ENCODE measurements at places on chromosomes 1 and 21.
A peak's percentile ranks its signal among the peaks of the same experiment; 100 is the strongest.

- DNase-seq = no peak
Observed at GRCh38 chr1:174877208-174877673, 122.5 kb upstream of the CACYBP start.

- no peak for DNase-seq
Observed at GRCh38 chr1:116794804-116795481, 40.7 kb downstream of the CD2 start.

GRCh38 chr21:46183910-46184624, at the start of gene SPATC1L:
TSS of gene SPATC1L (minus strand) at chr21:46184459. CDS start at chr21:46182816, 1,643 bp downstream.
- DNase-seq = peak; percentile 14

GRCh38 chr1:3978990-3979325, 78.9 kb upstream of the C1orf174 start:
- no peak for DNase-seq

- DNase-seq = no peak
Observed at GRCh38 chr1:224737353-224737727, 121.2 kb downstream of the CNIH3 start.

DNA sequence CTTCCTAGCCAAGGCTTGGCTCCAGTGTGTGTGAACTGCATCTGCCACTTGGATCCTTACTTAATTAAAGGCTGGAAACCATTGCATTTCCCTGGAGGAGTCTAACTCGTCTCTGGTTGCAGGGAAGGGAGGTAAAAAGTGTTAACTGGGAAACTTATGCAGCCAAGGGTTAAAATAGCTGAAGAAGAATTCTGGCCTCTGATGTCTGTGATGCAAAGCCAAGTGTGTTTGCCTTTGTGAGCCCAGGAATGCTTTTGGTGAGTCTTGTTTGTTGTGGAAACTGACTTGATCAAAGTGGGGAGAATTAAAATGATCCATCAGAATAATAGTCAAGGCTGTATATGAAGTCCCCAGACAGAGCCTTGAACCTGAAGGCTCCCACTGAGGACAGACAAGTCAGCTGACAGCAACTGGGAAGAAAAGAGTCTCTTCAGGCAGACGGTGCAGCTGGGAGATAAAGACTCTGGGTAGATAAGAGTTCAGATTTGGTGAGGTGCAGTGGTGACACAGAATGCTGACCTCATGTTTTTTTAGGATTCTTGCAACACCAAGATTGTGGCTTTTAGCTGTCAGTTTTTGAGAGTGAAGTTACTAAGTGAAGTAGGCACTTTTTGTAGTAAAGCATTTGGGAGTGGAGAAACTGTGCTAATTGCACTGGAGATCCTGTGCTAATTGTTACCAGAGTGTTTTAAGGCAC, 59.5 kb upstream of the WLS start:
- DNase-seq = no peak

DNA sequence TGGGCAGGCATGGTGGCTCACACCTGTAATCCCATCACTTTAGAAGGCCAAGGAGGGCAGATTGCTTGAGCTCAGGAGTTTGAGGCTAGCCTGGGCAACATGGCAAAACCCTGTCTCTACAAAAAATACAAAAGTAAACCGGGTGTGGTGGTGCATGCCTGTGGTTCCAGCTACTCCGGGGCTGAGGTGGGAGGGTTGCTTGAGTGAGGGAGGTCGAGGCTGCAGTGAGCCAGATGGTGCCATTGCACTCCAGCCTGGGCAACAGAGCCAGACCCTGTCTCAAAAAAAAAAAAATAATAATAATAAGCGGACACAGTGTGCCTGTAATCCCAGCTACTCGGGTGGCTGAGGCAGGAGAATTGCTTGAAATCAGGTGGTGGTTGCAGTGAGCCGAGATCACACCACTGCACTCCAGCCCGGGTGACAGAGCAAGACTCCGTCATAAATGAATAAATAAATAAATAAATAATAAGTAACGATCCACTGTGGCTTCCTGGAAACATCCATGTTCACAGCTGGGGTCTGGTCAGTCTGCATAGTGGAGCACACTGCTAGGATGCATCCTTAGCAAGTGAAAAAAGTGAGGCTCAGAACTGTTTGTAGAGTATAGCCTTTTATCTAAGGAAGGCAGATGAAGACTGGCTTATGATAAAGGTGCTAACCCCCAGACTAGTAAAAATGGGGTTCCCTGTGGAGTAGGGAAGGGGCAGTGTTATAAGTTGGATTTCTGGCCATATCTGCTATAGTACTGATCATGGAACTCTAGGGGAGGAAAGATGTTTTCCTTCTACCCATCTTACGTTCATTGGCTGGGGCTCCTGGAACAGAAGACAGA, 15.7 kb downstream of the PKNOX1 start:
- no peak for DNase-seq

GRCh38 chr1:79323239-79324025, 316.9 kb upstream of the ADGRL4 start:
- DNase-seq = no peak

- no peak for DNase-seq
Observed at GRCh38 chr1:234734412-234734835, 124.4 kb upstream of the IRF2BP2 start.

DNA sequence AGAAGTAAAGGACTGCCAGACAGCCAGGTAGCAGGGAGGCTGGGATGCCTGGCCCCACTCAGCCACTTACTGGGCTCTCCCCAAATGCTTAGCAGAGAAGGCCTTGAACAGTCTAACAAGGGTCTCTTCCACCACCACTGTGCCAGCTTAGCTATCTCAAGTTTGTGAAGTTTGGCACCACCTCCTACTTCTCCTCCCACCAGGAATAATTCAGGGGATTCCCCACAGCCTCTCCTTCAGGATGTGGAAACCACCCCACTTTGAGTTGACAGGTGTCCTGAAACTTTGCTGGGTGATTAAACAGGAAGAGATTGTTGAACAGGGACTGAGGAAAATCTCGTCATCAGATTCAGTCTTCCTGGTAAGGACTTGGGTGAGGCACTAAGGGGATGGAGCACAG, 59.4 kb upstream of the ATP1B1 start:
- DNase-seq = no peak

DNA sequence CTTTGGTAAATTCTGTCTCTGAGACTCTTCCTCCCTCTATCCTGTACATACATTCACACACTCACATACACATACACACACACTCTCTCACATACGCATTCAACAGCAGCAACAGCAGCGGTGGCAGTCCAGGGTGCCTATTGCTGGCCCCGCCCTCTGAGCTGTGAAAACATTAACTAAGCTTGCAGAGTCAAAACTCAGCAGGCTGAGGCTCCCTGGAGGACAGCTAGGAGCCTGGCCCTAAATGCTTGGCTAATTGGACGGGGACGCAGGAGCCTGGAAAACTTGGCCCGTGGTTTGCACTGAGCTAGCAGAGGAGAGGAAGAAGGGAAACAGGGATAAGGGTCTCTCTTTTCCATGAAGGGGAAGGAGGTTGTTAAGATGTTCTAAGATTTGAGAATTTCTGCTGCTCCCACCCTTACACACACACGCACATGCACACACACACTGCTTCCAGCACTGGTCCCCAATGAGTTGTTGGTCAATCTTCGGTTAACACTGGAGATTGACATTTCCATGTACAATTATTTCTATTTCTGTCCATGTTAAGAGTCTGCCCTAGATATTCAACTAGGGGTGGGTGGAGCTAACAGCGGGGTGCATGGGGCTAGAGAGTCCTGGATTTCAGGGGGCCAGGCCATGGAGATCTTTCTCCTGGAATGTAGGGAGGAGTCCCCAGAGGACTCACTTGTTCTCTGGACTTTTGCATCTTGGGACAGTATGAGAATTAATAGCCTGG, 94.2 kb downstream of the PLXNA2 start:
- no peak for DNase-seq

GRCh38 chr1:162939035-162939434, 78.1 kb upstream of the CCDC190 start:
- DNase-seq = no peak

- DNase-seq = no peak
Observed at GRCh38 chr1:46492269-46492853, 2.7 kb downstream of the DMBX1 start.

DNA sequence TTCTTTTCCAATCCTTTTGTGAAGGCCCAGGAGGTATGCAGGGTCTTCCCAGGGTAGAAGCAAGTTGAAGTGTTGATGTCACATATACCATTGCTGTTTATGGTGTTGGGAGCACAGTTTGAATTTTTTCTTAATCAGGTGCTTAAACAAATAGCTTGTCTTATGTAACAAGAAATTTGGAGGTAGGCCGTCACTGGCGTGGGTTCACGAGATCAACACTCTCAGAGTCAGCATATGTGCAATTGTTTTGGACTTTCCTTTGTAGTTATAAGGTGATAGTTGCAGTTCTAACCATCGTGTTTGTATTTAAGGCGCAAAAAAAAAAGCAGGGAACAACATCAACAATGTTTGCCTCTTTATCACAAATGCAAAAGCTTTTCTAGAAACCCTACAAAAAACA, 13.3 kb downstream of the FNBP1L start:
- no peak for DNase-seq

Data from stimulated activated CD4-positive, alpha-beta T cell treated with anti-CD3 and anti-CD28 coated beads, Interleukin-2, amount 100 ng/mL, for 48 hours (primary cell).